ENCODE measurements at places on chromosomes 1 and 21.

- DNase-seq, result no peak
Observed at GRCh38 chr1:26287811-26288210, 7.9 kb downstream of the SH3BGRL3 start.

- DNase-seq, result no peak
Observed at GRCh38 chr1:192787914-192788585, 20.8 kb upstream of the RGS2 start.

DNA sequence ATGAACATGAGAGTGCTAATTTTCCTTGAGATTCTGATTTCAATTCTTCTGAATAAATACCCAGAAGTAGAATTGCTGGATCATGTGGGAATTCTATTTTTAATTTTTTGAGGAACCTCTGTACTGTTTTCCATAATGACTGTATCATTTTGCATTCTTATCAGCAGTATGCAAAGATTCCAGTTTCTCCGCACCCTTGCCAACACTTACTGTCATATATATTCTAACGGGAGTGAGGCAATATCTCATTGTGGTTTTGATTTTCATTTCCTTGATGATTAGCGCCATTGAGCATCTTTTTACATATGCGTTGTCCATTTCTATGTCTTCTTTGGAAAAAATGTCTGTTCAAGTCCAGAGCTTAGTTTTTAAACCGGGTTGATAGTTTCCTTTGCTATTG, 33.2 kb downstream of the VCAM1 start:
- no peak for DNase-seq

DNA sequence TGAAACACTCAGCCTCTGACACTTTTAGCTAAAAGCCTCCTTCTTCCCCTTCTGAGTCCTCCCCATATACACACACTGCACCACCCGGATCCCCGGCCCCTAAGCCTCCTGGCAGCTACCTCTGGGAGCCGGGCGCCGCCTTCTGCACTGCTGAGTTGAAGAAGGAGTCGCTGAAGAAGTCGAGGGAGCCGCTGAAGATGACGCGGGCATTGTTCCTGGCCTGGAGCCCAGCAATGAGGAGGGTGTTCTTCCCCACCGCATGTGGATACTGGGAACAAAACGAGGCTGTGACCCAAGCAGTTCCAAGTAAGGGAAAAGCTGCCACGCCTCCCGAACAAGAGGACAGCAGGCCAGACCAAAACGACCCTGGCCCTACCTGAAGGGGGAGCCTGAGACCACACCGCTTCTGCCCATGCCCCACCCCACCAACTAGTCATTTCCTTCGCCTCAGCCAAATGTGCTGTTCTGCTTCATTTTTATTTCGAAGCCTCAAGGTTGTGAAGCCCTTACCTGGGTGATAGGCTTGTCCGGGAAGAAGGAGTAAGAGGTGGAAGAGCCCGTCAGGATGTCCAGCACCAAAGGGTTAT, 7.0 kb downstream of the DDOST start:
- DNase-seq, result no peak

DNA sequence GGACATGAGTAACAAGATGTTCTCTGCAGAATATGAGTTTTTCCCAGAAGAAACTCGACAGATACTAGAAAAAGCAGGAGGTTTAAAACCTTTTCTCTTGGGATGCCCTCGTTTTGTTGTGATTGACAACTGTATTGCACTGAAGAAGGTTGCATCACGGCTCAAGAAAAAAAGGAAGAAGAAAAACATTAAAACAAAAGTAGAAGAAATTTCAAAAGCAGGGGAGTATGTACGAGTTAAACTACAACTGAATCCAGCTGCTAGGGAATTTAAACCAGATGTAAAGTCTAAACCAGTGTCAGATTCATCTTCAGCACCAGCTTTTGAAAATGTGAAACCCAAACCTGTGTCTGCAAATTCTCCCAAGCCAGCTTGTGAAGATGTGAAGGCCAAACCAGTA, 92.5 kb downstream of the TTC3 start:
- no peak for DNase-seq

DNA sequence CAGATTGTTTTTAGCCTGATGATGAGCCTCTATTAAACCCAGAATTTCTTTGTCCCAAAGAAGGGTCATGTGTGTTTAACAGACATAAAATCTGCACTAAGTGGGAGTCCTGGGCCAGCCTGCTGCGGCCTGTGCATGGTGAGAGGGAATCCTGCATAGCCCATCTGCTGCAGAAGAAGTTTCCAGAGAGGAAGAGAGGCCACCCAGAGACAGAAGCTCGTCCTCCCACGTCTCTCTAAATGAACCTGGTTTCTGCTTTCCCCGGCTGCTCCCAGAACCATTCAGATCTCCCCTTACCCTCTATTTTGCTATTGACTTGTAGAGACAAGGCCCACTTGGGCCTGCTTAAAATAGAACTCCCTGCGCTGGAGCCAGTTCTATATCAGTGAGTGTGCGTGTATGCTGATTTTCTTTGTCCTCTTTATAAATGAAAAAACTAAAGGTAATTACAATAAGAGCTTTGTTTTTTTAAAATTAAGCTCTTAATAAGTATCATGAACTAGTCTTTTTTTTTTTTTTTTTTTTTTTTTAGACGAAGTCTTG, 142.8 kb upstream of the RAB4A start:
- DNase-seq, result no peak

DNA sequence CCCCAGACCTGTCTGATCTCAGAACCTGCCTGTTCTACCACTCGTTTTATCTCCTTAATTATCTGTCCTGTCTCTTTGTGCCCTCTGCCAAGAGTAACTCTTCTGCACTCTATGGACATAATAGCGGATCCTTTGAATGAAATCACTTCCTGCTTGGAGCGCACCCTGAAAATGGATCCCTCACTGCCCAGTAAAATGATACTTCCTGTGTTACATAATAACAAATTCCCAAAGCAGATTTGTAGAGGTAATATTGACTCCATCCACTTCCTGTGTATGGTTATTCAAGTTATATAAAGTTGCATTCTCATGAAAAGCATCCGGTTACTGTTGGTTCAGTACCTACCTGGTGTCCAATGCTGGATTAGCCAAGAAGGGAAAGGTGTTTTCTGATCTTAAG, 246.0 kb downstream of the TRABD2B start:
- no peak for DNase-seq

DNA sequence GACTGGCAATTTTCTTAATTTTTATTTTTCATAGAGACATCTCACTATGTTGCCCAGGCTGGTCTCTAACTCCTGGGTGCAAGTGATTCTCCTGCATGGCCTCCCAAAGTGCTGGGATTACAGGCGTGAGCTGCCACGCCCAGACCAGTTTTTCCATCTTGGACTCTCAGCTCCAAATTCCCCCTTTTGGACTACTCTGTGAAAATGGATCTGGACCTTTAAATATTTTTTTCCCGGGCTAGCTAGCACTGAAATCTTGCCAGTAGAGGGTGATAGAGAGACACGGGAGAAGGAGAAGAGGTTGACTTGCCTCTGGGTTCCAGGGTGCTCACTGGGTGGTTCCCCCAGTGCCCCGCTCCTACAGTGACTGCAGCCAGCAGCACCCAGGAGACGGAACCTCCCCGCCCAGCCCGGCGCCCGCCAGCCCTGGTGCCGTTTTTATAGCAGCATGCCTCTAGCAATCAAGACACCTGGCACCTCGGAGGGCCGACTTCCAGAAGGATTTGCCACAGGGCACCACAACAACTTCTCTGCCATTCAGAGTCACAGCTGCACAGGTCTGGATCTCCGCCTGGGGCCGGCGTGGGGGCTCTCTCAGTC, 34.7 kb upstream of the SCCPDH start:
- DNase-seq, result peak; percentile 28

DNA sequence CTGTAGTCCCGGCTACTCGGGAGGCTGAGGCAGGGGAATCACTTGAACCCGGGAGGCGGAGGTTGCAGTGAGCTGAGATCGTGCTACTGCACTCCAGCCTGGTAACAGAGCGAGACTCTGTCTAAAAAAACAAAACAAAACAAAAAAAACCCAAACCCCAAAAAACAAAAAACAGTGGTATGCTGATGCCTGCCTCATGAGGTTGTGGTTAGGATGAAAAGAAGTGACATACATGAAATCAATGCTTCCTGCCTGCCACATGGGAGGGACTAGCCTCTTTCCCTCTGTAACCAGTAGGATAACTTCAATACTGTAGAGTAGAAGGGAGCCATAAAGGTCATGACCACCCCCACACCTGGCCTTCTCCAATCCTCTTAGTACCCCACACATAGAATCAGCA, 55.2 kb downstream of the TENT5C start:
- DNase-seq, result no peak

DNA sequence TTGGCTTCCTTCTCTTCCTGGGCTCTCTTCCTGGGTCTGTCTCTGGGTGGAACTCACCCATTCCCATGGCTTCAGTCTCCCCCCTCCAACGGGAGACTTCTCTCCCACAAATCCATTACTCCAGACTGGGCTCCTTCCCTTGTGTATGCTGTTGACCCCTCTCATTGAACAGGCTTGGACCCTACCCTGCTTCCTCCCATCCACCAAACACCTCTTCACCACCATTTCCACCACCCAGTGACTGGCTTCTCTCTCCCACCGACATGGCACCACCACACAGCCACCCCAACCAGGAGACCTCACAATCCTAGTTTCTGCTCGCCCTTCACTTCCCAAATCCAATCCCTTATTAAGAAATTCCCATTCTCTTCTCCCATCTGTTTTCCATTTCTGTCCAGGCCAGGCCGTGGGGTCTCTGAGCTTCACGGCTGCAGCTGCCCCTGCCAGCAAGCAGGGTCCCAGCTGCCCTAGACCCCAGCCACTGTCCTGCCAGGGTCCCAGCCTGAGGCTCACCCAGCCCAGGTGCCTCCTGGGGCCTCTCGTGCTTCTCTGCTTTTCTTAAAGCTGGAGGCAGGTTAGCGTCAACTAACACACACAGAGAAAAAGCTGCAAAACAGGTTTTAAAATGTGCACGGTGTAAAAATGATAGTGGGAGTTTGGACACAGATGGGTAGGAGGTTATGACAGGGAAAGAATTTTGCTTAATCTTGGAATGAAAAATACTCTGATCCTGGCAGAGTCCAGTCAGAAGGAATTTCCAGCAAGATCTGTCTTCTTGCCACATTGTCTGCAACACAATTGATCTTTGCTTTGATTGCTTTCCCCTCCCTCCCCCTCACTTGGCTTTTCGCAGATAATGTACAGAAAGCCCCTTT, 383.8 kb upstream of the VAMP3 start:
- DNase-seq, result no peak

- DNase-seq, result no peak
Observed at GRCh38 chr1:31744165-31744888, 19.8 kb downstream of the ADGRB2 start.

GRCh38 chr1:191963781-191964455, 194.3 kb upstream of the RGS18 start:
- DNase-seq, result no peak

DNA sequence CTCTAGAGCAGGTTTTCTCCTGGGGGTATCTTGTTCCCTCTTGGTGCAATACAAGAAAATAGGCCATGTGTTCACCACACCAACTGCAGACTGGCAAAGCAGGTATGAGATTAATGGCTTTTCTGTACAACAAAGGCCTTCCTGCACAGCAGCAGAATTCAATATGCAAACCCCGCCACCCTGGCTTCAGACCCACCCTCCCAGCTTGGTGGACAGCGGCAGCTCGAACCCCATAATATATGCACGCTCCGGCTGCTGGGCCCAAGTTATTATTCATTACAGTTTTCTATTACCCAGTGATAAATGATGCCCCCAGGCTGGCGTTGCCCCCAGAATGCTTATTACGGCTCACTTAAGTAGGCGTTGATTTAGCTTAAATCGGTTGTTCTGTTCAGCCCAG, 144.2 kb downstream of the RRAGC start:
- DNase-seq, result no peak

DNA sequence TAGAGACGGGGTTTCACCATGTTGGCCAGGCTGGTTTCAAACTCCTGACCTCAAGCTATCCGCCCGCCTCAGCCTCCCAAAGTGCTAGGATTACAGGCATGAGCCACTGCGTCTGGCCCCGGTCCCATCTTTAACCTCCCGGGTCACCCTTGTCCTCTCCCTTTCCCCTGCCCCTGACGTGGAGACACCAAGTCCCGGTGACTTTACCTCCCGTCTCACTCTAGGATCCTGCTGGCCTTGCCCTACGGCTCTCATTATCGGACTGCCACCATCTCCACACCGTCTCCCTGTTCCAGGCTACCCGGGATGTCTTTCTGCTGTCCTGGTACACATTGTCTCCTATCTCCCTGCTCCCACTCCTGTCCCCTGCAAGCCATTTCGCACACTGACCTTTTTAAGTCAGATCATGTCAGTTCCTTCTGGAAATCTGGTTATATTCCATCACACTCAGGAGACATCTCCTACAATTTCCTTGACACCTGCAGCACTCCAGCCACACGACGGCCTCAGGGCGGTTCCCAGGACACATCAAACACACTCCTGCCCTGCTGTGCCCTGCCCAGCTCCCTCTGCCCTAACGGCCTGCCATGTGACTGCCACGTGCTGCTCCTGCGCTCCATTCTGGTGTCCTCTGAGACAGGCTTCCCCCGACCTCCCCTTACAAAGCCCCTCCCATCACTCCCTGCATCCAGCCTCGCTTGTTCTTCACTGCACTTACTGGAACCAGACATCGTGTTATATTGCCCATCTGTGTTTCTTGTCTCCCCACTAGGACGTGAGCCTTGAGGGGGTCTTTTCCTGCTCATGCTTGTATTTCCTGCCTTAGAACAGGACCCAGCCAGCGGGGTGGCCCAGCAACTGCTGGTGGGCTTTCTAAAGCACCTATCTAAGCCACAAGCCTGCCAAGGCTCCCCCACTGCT, 32.7 kb downstream of the TTC39A start:
- DNase-seq, result no peak

DNA sequence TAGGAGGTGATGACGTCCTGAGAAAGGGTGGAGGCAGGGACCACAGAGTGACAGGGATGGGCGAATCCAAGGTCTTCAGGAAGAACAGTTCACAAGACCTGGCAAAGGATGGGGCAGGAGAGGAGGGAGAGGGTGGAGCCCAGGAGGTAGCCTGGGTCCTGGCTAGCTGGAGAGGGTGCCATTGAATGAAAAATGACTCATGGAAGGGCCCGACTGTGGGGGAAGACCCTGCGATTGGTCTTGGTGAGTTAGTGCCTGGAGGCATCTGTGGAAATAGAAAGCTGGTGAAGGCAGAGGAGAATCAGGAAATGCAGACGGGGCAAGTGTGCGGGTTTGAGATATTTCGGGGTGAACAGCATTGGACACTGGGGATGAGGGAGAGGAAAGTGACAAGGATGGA, 60.3 kb upstream of the SLC45A1 start:
- no peak for DNase-seq

GRCh38 chr21:21232320-21232719, 234.1 kb downstream of the NCAM2 start:
- no peak for DNase-seq

GRCh38 chr1:189424746-189425331, 1052.8 kb downstream of the BRINP3 start:
- DNase-seq, result no peak

Data from ovary (tissue), 10 donors.